ENCODE measurements at places on chromosomes 2 and 18. TPM values are rescaled to one million over a fixed set of nuclear protein-coding genes. Genes with fewer than 3 reads are reported as not detected.
A peak's percentile ranks its signal among the peaks of the same experiment; 100 is the strongest.

DNA sequence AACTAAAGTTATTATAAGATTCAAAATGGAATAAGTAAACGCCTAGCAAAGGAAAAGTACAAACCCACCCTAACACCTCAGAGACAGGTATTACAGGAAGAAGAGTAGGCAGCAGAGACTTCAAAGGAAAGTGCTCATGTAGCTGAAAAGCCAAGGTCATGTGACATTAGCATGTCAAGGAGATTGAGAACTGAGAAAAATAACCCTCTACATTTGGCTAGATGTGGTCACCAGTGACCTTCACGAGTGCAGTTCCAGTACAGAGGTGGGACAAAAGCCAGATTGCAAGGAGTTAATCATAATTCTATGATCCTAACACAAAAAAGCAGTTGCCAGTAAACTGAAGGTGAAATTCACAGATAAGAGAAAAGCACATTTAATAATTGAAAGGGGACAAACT is 252.7 kb downstream of the ZEB2 start:
- H3K4me3 ChIP-seq: no peak overlapping the region
- H3K4me1 ChIP-seq: no peaks in the 10 kb centered on the region
- H3K36me3 ChIP-seq: no peaks in the 10 kb centered on the region
- no peak overlapping the region for H3K27ac ChIP-seq
- DNase-seq: no peak

Gene GBX2
- not detected for total RNA-seq

- peak overlapping the region; percentile 70 for H3K4me3 ChIP-seq
- peak overlapping the region; percentile 45 for H3K27ac ChIP-seq
- DNase-seq: no peak
These were observed 272 bp upstream of the FASTKD1 start for GRCh38 chr2:169573974-169574299.

DNA sequence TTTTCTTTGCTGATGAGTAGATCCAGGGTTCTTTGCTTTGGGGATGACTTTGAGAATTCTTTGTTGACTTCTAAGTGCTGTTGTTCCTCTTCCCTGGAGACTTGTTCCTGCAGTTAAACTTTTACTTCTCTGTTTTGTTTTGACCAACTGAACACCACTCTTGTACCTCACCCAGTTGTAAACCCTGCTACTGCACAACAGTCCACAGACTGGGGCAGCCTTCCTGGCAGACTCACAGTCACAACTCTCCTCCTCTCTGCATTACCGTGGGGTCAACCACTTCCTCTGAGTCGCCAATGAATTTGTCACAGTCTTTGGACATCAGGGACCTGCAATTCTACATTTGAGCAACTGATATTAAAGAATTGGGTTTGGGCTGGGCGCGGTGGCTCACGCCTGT is 3.8 kb upstream of the SLC8A1 start:
- DNase-seq: no peak
- H3K36me3 ChIP-seq: no peaks in the 10 kb centered on the region
- no peaks in the 10 kb centered on the region for H3K27me3 ChIP-seq

Gene PRKAG3
- not detected for total RNA-seq

Gene NYAP2
- total RNA-seq: not detected

DNA sequence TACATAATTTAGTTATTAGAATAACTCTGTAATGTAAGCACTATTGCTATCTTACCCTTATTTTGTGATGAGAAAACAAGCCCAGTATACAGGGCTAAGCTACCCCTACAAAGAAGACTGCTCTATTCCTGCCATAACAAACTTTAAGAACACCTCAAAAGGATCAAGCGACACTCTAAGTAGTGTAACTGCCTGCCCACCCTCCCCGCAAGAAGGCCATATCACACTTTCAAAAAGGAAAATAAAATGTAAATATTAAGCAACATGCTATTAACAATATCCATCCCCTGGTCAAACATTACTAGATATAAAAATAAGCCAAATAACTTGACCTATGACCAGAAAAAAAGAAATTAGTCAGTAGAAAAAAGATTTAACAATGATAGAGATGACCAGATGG is 741.7 kb upstream of the CNTNAP5 start:
- H3K27ac ChIP-seq: no peak overlapping the region
- no peak for DNase-seq
- H3K4me3 ChIP-seq: no peak overlapping the region
- no peaks in the 10 kb centered on the region for H3K36me3 ChIP-seq
- H3K4me1 ChIP-seq: no peaks in the 10 kb centered on the region

DNA sequence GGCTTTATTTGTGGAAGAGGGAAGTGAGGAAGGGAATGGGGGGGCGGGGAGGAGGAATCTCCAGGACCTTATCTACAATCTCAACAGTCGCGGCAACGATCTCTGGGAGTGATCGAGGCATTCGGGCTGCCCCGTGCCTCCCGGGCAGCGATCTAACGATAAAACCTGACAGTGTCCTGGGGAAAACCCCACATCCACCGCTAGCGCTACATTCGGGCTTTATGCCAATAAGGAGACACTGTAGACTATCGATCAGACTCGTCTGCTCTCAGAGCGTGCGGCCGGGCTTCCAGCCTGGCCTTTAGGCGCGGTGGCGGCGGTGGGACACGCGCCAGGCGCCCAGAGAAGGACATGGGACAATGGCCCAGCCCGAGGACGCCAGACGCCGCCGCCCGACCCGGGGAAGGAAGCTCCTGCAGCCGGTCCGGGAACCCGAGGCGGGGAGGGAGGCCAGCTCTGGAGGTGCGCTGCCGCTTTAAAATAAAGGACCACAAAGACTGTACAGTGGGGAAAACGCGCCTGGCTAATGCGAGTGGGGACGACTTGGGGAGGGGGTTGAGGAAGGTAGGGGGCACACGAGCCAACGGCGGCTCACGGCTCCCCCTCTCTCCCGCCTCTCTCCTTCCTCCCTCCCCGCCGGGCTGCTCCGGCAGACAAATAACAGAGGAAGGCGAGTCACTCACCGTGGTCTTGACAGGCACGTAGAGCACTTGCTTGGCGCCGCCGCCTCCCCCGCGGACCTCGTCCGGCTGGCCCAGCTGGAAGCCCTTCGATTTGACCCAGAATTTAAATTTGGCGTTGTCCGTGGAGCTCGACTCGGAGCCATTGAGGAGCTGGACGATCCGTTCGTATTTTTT is 2.2 kb downstream of the NOL4 start:
- peak overlapping the region; percentile 54 for H3K4me3 ChIP-seq
- no peak overlapping the region for H3K27ac ChIP-seq
- H3K27me3 ChIP-seq: no peaks in the 10 kb centered on the region
- H3K4me1 ChIP-seq: peaks cover 2% of the 10 kb centered on the region

DNA sequence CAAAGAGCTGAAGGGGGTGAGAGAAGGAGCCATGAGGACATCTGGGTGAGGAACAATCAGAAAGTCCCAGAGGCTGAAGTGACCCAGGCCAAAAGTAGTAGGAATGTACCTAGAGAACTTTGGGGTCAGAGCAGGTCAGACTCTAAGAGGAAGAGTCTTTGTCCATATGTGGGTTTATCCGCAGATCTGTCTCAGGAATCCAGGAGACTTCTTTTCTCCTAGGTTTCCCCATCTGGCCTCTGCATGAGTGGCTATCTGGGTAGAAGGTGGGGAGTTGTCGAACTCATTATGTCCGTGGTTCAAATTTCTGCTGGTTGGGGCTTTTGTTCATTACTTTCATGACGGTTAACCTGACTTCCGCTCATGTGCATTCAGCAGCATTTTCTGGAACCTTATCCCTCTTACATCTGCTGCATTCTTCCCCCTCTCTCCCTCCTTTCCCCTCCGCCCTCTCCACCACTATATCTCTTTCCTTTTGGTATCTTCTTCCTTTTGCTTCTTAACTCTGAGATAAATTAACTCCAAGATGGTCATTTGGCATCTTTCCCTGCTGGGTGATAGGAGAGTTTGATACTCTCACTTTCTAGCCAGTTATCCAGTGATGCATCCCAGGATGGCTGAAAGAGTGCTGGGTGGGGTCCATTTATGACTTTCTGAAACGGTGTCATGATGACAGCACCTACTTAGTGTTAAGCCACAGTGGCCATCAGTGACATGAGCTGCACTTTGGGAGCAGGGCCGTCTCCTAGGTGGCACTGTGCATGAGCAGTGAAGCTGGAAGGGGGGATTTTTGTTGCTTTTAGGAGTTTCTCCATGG is 2.1 kb downstream of the LIPG start:
- no peak overlapping the region for H3K4me3 ChIP-seq
- no peak overlapping the region for H3K27ac ChIP-seq
- H3K4me1 ChIP-seq: peaks cover 9% of the 10 kb centered on the region
- no peaks in the 10 kb centered on the region for H3K36me3 ChIP-seq
- DNase-seq: no peak

DNA sequence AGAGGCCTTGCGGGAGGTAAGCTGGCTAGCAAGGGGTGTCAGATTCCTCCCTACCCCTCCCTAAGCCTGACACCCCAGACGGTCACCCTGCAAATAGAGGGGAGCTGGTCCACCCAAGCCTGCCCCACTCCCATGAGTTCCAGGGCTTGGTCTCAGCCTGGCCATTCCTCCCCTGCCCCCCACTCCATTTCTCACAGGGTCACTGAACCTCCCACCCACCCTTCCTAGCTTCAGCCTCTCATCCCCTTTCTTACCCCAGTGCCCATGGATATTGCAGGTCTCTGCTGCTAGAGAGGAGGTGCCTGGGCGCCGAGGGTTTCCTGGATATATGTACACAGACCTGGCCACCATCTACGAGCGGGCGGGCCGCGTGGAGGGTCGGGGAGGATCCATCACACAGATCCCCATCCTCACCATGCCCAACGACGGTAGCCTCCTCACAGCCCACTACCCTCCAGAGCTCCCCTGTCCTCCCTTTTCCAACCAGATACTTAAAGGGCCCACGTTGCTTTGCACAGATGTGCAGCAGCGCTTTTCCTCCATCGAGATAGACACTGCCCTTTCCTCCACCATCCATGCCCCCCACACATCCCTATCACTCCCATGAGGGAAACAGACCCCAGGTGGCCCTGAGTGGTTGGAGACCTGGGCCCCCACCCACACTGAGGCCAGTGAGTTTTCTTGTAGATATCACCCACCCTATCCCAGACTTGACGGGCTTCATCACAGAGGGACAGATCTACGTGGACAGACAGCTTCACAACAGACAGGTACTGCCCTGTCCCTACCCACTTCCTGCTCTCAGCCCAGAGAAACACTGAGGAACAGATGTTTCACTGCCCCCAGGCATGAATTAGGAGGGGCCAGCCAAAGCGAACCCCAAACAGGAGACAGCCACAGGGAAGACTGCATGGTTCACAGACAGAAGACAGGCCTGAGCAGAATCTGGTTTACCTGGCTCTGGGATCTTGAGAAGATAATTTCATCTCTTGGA is 15.2 kb upstream of the ANKRD53 start:
- H3K4me1 ChIP-seq: no peaks in the 10 kb centered on the region
- no peaks in the 10 kb centered on the region for H3K27me3 ChIP-seq
- no peaks in the 10 kb centered on the region for H3K36me3 ChIP-seq
- DNase-seq: peak; percentile 15

GRCh38 chr2:12903272-12903671 is 186.5 kb downstream of the TRIB2 start:
- DNase-seq: no peak
- H3K4me3 ChIP-seq: no peak overlapping the region
- H3K36me3 ChIP-seq: no peaks in the 10 kb centered on the region
- H3K27ac ChIP-seq: no peak overlapping the region

- H3K36me3 ChIP-seq: no peaks in the 10 kb centered on the region
- no peak for DNase-seq
- H3K27me3 ChIP-seq: no peaks in the 10 kb centered on the region
- no peak overlapping the region for H3K4me3 ChIP-seq
These were observed 42.7 kb downstream of the SETBP1 start for GRCh38 chr18:44723411-44723810.

DNA sequence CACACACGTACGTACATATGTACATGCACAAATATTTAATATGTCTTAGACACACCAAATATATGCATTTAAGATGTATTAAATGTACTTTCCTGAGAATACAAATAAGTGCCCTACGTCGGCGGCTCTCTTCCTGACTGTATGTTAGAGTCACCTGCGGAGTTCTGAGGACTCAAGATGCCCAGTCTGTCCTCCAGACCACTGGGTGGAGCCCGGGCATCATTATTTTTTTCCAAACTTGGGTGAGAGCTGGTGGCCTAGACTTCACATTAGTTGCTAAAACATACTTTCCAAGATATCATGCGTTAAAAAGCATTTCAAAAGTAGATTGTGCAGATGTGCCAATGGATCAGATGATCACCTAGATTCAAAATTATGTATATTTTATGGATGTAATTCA is 2.9 kb downstream of the IL18R1 start:
- H3K27ac ChIP-seq: no peak overlapping the region
- no peak overlapping the region for H3K4me3 ChIP-seq
- H3K4me1 ChIP-seq: no peaks in the 10 kb centered on the region

DNA sequence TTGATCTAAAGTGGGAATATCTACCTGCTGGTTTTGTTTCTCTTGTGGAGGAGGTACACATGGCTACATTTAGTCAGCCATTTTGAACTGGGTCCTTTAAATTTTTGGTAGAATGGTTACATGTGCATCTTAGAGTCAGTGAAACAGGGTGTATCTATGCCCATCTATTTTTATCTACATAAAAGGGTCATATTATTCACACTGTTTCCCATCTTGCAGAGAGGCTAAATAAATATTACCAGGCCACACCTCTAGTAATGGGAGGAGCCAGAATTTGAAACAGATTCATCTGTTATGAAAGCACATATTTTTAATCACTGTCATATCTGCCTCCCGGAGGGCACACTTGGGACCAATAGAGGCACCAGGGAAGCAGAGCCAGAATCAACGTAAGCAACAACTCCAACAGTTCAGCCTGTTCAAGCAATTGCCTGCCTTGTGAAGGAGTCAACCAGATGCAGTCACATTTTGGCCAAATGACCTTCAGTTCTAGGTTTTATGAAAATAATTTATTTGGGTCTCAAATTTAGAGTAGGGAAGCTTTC is 376.8 kb downstream of the TSN start:
- no peaks in the 10 kb centered on the region for H3K36me3 ChIP-seq
- H3K4me1 ChIP-seq: no peaks in the 10 kb centered on the region
- DNase-seq: no peak
- H3K4me3 ChIP-seq: no peak overlapping the region

- no peak overlapping the region for H3K27ac ChIP-seq
- peaks cover 2% of the 10 kb centered on the region for H3K27me3 ChIP-seq
- DNase-seq: no peak
These were observed 253.1 kb downstream of the SH3BP4 start for GRCh38 chr2:235204948-235205347.

- no peak for DNase-seq
- no peak overlapping the region for H3K4me3 ChIP-seq
- H3K36me3 ChIP-seq: no peaks in the 10 kb centered on the region
- no peaks in the 10 kb centered on the region for H3K4me1 ChIP-seq
- no peak overlapping the region for H3K27ac ChIP-seq
These were observed 142.1 kb upstream of the LYPD6 start for GRCh38 chr2:149188291-149188690.

- no peak overlapping the region for H3K4me3 ChIP-seq
- no peak overlapping the region for H3K27ac ChIP-seq
- no peak for DNase-seq
- H3K27me3 ChIP-seq: no peaks in the 10 kb centered on the region
These were observed 134.9 kb upstream of the CHAC2 start for GRCh38 chr2:53632714-53633113.

DNA sequence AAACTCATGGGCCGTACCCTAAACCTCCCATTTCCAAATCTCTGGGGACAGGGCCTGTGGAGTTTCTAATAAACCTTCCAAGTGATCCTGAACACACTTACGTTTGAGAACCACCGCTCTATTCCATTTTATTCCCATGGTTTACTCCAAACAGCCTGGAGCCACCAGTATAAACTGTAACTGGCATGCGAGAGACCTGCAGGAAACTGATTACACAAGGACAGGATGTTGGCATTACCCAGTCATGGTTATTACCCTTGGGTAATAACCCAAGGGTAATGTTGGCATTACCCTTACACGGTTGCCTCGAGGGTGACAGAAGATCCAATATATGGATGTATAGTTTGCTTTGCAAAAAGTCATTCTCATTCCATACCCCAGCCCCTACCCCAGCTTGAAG is 37.0 kb upstream of the YPEL5 start:
- no peaks in the 10 kb centered on the region for H3K36me3 ChIP-seq
- no peaks in the 10 kb centered on the region for H3K4me1 ChIP-seq
- no peak overlapping the region for H3K27ac ChIP-seq
- DNase-seq: no peak
- no peak overlapping the region for H3K4me3 ChIP-seq
